ENCODE measurements at places on chromosomes 1 and 21.

DNA sequence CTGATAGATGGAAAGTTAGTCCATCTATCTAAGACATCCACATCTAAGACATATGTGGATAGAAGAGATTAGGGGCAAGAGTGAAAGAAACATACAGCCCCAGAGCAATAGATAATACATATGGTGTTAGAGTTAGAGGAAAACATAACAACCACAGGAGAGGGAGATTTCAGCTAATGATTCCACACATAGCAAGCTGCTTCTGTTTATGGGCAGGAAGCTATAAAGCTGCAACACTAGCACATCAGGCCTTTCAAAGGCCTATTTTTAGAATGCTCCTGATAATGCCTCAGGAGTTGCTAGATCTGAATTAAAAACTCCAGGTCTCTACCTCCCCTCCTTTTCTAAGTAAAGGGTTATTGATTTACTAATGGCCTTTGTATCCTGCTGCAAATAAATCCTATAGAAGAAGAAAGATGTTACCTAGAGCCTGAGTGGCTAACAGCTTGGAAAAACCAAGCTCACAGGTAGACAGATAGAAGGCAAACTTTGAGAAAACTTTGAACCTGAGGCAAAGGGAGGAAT is 36.1 kb downstream of the BRINP2 start:
- H3K4me1 ChIP-seq: no peaks in the 10 kb centered on the region
- no peaks in the 10 kb centered on the region for H3K36me3 ChIP-seq
- H3K4me3 ChIP-seq: no peak overlapping the region
- H3K27me3 ChIP-seq: peaks cover 7% of the 10 kb centered on the region

GRCh38 chr1:14254251-14254650 is 344.2 kb upstream of the KAZN start:
- H3K27ac ChIP-seq: no peak overlapping the region
- peaks cover 9% of the 10 kb centered on the region for H3K27me3 ChIP-seq
- DNase-seq: peak; percentile 30
- peaks cover 7% of the 10 kb centered on the region for H3K4me1 ChIP-seq

DNA sequence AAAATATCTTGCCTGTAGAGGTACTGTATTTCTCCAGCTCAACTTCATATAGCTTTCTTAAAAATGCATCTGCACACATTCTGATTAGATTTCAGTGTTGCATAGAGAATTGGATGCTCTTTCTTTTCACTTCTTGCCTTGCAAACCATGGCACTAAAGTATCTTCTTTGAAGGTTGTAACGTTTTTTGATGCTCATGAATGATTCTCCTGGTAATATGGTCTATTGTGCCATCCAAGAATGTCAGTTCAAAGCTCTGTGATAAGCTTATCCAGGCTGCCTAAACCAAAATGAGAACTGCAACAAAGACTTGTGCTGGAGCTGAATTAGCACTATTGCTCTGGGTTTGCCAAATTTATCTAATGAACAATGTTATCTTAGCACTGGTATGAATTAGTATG is 1.9 kb downstream of the SGIP1 start:
- peaks cover 31% of the 10 kb centered on the region for H3K27me3 ChIP-seq
- no peaks in the 10 kb centered on the region for H3K36me3 ChIP-seq
- H3K4me3 ChIP-seq: no peak overlapping the region

DNA sequence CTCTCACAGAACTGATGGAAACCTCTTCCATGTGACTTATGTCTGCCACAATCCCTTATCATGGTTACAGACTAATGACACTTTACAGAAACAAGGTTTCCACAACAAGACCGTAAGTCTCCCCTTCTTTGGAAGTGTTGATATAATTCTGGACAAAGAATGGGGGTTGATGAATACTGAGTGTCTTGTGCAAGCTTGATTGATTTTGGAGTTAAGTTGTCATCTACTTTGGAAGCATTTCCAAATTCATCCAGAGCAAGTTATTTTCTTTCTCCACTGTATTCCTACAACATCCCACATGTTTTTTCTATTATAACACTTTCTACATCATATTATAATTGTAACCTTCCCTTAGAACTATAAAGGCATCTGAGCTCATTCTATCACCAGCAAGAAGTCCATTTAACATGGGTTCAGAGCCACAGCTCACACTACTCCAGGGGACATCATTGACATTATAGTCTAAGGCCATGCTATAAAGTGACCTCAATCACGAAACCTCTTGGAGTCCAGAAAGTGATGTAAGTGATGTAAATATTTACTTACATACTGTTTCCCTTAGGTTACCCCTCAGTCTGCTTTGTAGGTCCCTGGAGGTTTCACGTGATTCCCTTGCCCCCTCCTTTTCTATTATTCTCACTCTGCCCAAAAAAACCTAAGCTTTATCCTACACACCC is 125.7 kb upstream of the PBX1 start:
- H3K4me3 ChIP-seq: no peak overlapping the region
- H3K27me3 ChIP-seq: no peaks in the 10 kb centered on the region
- no peak for DNase-seq
- H3K4me1 ChIP-seq: no peaks in the 10 kb centered on the region

- H3K36me3 ChIP-seq: no peaks in the 10 kb centered on the region
- H3K27me3 ChIP-seq: no peaks in the 10 kb centered on the region
- peak overlapping the region; percentile 97 for H3K27ac ChIP-seq
- H3K4me1 ChIP-seq: peaks cover 81% of the 10 kb centered on the region
- DNase-seq: no peak
Observed at GRCh38 chr1:46617108-46617800, 643 bp upstream of the MOB3C start.

- peaks cover 27% of the 10 kb centered on the region for H3K4me1 ChIP-seq
- no peak for DNase-seq
- peak overlapping the region; percentile 64 for H3K27ac ChIP-seq
- H3K4me3 ChIP-seq: peak overlapping the region; percentile 83
- H3K27me3 ChIP-seq: peaks cover 14% of the 10 kb centered on the region
Observed at GRCh38 chr1:27960762-27961645, 1.2 kb downstream of the XKR8 start.

DNA sequence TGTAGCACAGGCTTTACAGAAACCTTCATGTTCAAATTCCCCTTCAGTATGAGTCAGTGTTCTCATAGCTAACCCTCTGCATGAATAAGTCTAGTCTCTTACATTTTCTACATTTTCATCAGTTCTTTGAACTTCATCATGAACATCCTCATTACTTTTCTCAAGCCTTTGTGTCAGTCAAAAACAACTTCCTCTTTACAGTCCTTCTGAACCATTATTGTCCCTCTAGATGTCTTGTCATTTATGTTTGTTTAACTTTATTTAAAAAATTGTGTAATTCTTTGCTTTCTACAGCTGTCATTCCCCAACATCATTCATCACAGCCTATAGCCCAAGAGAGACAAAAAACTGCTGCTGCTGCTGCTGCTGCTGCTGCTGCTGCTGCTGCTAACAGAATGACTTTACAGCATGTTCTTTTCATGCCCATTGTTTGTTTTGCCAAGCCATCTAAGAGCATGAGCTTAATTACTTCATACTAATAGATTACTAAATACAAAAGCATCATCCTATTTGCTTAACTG is 133.1 kb downstream of the LRRC40 start:
- no peaks in the 10 kb centered on the region for H3K4me1 ChIP-seq
- no peak overlapping the region for H3K27ac ChIP-seq
- peaks cover 5% of the 10 kb centered on the region for H3K27me3 ChIP-seq
- no peak overlapping the region for H3K4me3 ChIP-seq

GRCh38 chr1:31095298-31095981 is 29.9 kb upstream of the PUM1 start:
- H3K27me3 ChIP-seq: no peaks in the 10 kb centered on the region
- no peak overlapping the region for H3K4me3 ChIP-seq
- DNase-seq: no peak
- H3K4me1 ChIP-seq: no peaks in the 10 kb centered on the region
- no peak overlapping the region for H3K27ac ChIP-seq

- H3K4me1 ChIP-seq: no peaks in the 10 kb centered on the region
- H3K27ac ChIP-seq: no peak overlapping the region
- DNase-seq: no peak
- no peaks in the 10 kb centered on the region for H3K36me3 ChIP-seq
- peaks cover 56% of the 10 kb centered on the region for H3K27me3 ChIP-seq
Observed at GRCh38 chr1:245133995-245134715, 20.6 kb upstream of the KIF26B start.

DNA sequence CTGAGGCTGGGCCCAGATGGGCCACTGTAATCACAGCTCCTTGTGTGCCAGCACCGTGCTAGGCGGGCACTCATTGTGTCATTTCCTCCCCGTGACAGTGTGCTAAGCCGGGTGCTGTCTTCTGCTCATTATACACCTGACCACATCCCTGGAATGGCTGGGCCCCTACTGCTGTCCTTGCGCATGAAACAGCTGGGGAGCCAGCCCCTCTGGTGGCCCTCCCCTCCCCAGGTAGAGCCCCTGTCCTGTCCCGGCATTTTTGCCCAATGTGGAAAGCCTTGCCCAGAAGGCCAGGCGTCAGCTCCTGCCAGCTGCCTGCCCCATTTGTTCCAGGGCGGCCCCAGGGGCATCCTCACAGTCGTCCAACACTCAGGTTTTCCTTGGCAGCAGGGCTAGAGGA is 107.4 kb upstream of the CASZ1 start:
- DNase-seq: no peak
- H3K27me3 ChIP-seq: peaks cover 41% of the 10 kb centered on the region
- H3K4me1 ChIP-seq: peaks cover 14% of the 10 kb centered on the region

- DNase-seq: no peak
- H3K27me3 ChIP-seq: peaks cover 20% of the 10 kb centered on the region
- H3K4me3 ChIP-seq: no peak overlapping the region
- no peaks in the 10 kb centered on the region for H3K36me3 ChIP-seq
Observed at GRCh38 chr1:21671915-21672314, 2.8 kb upstream of the RAP1GAP start.

- H3K36me3 ChIP-seq: no peaks in the 10 kb centered on the region
- no peaks in the 10 kb centered on the region for H3K4me1 ChIP-seq
- H3K27me3 ChIP-seq: no peaks in the 10 kb centered on the region
- no peak for DNase-seq
- no peak overlapping the region for H3K4me3 ChIP-seq
- H3K27ac ChIP-seq: no peak overlapping the region
Observed at GRCh38 chr1:101420406-101420805, 183.6 kb downstream of the S1PR1 start.

GRCh38 chr1:54358503-54359168 is 47.6 kb downstream of the SSBP3 start:
- H3K4me1 ChIP-seq: peaks cover 29% of the 10 kb centered on the region
- no peaks in the 10 kb centered on the region for H3K27me3 ChIP-seq
- H3K36me3 ChIP-seq: no peaks in the 10 kb centered on the region
- DNase-seq: no peak

DNA sequence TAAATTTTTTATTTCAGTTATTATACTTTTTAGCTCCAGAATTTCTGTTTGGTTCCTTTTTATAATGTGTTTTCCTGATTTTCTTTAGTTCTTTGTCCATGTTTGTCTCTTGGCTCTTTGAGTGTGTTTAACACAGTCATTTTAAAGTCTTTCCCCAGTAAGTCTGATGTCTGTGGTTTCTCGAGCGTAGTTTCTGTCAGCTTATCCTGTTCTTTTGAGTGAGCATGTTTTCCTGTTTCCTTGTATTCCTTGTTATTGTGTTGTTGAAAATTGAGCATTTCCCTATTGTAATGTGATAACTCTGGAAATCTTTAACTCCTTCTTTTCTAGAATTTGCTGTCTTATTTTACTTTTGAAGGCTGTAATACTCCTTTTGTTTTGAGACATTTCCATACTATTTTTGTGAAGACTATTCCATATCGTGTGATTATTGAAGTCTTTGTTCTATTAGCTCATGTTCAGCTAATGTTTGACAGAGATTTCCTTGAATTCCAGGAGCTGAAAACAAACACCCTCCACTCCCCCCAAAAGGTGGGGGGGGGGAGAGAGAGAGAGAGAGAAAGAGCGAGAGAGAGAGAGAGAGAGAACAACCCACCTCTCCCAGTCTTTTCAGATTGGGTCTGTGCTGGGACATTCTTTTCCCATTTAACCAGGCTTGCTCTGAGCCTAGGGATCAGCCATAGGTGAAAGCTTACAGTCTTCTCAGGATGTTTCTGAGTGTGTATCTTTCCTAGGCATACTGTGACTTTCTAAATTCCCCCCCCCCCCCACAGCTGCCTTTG is 38.3 kb downstream of the SDCCAG8 start:
- no peaks in the 10 kb centered on the region for H3K27me3 ChIP-seq
- H3K4me3 ChIP-seq: no peak overlapping the region
- no peak overlapping the region for H3K27ac ChIP-seq
- peaks cover 7% of the 10 kb centered on the region for H3K4me1 ChIP-seq

GRCh38 chr1:14062669-14063068 is 362.7 kb downstream of the PRDM2 start:
- no peaks in the 10 kb centered on the region for H3K4me1 ChIP-seq
- no peak overlapping the region for H3K4me3 ChIP-seq

DNA sequence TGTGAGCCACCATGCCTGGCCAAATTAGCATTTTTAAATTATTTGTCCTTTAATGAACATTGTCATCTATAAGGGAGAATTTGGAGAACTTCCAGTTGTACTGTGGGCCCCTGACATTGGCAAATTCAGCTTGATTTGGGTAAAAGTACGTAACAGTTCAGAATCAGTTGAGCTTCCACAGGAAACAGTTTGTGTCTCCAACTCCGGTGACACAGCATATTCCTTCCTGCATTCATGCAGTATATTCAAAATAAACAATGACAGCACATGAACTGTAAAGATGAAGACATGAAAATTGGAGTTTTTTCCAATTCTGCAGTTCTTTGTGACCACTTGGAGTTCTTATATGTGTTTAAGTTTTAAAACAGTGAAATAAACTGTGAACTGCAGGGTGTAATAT is 28.2 kb downstream of the RNF220 start:
- H3K27me3 ChIP-seq: peaks cover 53% of the 10 kb centered on the region
- no peak overlapping the region for H3K27ac ChIP-seq
- no peaks in the 10 kb centered on the region for H3K36me3 ChIP-seq
- DNase-seq: no peak
- no peaks in the 10 kb centered on the region for H3K4me1 ChIP-seq
- no peak overlapping the region for H3K4me3 ChIP-seq

DNA sequence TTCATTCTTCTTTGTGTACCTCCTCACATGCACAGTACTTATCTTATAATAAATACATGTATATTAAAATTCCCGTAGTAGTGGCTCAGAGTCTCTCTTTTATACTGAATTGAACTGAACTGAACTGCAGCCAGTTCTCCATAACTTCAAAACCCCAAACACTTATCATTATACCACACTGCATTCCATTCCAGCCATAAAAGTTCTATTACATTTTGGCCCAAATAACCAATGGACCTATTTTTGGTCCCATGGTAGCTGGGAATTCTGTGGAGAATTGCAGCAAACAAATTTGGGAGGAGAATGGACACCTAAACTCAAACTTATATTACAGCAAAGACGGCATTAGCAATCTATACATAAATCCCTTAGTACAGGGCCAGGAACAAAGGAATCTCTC is 86.6 kb upstream of the C1orf87 start:
- no peaks in the 10 kb centered on the region for H3K4me1 ChIP-seq
- no peaks in the 10 kb centered on the region for H3K27me3 ChIP-seq
- DNase-seq: no peak
- H3K27ac ChIP-seq: no peak overlapping the region
- H3K4me3 ChIP-seq: no peak overlapping the region

- H3K27ac ChIP-seq: no peak overlapping the region
- H3K27me3 ChIP-seq: no peaks in the 10 kb centered on the region
- no peak overlapping the region for H3K4me3 ChIP-seq
- no peak for DNase-seq
- no peaks in the 10 kb centered on the region for H3K4me1 ChIP-seq
Observed at GRCh38 chr1:179241530-179242097, 12.1 kb upstream of the ABL2 start.

GRCh38 chr1:116252785-116253184 is 120.3 kb upstream of the ATP1A1 start:
- no peak overlapping the region for H3K27ac ChIP-seq
- H3K36me3 ChIP-seq: no peaks in the 10 kb centered on the region
- DNase-seq: no peak

GRCh38 chr21:42459082-42459460 is 37.0 kb downstream of the RSPH1 start:
- H3K4me1 ChIP-seq: peaks cover 44% of the 10 kb centered on the region
- no peak overlapping the region for H3K27ac ChIP-seq
- H3K36me3 ChIP-seq: no peaks in the 10 kb centered on the region
- no peak for DNase-seq
- no peak overlapping the region for H3K4me3 ChIP-seq
- no peaks in the 10 kb centered on the region for H3K27me3 ChIP-seq
